ENCODE measurements at places on chromosomes 3 and 15.
A peak's percentile ranks its signal among the peaks of the same experiment; 100 is the strongest.

DNA sequence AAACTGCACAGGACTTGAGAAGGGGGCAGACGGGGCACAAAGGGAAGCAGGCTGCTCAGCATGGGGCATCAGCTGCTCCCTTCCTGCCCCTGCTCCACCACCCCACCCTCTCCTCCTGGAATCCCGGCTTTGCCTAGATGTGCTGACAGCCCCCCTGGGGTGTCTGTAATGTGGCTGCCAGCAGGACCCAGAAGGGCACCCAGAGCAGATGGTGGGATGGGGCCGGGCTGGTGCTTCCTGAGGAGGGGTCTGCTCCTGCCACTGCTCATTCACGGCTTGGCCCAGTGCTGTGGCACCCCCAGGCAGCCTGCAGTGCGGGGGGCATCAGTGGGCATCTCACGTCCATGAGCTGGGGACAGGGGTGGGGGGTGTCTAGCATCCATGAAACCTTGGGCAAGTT lies 10.2 kb downstream of the H1-8 start:
- H3K4me1 ChIP-seq: peaks cover 29% of the 10 kb centered on the region
- H3K27me3 ChIP-seq: no peaks in the 10 kb centered on the region
- H3K36me3 ChIP-seq: peaks cover 8% of the 10 kb centered on the region
- no peak for DNase-seq
- H3K27ac ChIP-seq: peak overlapping the region; percentile 78
- H3K4me3 ChIP-seq: no peak overlapping the region

DNA sequence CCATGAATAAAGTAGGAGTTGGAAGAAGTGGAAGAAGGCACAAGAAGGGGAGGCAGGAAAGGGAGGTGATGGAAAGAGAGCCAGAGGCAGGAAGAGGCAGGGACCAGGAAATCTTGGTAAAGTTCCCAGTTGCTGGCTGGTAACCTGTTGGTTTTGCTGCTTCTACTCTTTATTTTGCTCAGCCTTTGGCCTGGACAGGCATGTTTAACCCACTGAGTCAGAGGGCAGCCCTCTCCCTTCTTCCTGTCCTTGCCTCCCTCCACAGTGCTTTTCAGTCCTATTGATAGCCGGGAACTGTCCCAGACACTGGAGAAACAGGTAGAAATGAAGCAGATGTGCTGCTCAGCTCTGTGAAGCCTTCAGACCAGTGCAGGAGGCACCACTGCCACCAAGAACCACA lies 43.4 kb upstream of the APEH start:
- H3K27me3 ChIP-seq: peaks cover 21% of the 10 kb centered on the region
- H3K27ac ChIP-seq: peak overlapping the region; percentile 81
- no peak overlapping the region for H3K4me3 ChIP-seq

GRCh38 chr3:80035021-80035420 lies 267.2 kb upstream of the ROBO1 start:
- H3K36me3 ChIP-seq: no peaks in the 10 kb centered on the region
- no peak overlapping the region for H3K27ac ChIP-seq
- no peaks in the 10 kb centered on the region for H3K27me3 ChIP-seq
- no peak for DNase-seq
- H3K4me3 ChIP-seq: no peak overlapping the region
- H3K4me1 ChIP-seq: no peaks in the 10 kb centered on the region

GRCh38 chr3:12073106-12073505 lies 68.9 kb downstream of the SYN2 start:
- H3K27me3 ChIP-seq: peaks cover 4% of the 10 kb centered on the region
- DNase-seq: no peak
- H3K4me1 ChIP-seq: no peaks in the 10 kb centered on the region
- H3K36me3 ChIP-seq: no peaks in the 10 kb centered on the region
- no peak overlapping the region for H3K4me3 ChIP-seq
